ENCODE measurements at places on chromosomes 5 and 9.

GRCh38 chr5:174418809-174419539, 305.4 kb upstream of the MSX2 start:
- DNase-seq = no peak
- H3K36me3 ChIP-seq = no peaks in the 10 kb centered on the region
- peaks cover 72% of the 10 kb centered on the region for H3K27me3 ChIP-seq
- H3K4me3 ChIP-seq = peak overlapping the region; percentile 31
- peaks cover 7% of the 10 kb centered on the region for H3K4me1 ChIP-seq

GRCh38 chr5:81579262-81579924, 171.5 kb downstream of the SSBP2 start:
- H3K27ac ChIP-seq = no peak overlapping the region
- no peak overlapping the region for H3K4me3 ChIP-seq
- H3K4me1 ChIP-seq = peaks cover 17% of the 10 kb centered on the region
- H3K27me3 ChIP-seq = no peaks in the 10 kb centered on the region
- no peak for DNase-seq

- H3K27me3 ChIP-seq = no peaks in the 10 kb centered on the region
- H3K4me3 ChIP-seq = no peak overlapping the region
- peaks cover 27% of the 10 kb centered on the region for H3K4me1 ChIP-seq
These were observed 124.3 kb downstream of the SUSD1 start for GRCh38 chr9:112050544-112051475.

GRCh38 chr5:83097689-83098231, 20.4 kb downstream of the XRCC4 start:
- no peaks in the 10 kb centered on the region for H3K27me3 ChIP-seq
- H3K4me3 ChIP-seq = no peak overlapping the region
- H3K4me1 ChIP-seq = peaks cover 41% of the 10 kb centered on the region
- DNase-seq = no peak

DNA sequence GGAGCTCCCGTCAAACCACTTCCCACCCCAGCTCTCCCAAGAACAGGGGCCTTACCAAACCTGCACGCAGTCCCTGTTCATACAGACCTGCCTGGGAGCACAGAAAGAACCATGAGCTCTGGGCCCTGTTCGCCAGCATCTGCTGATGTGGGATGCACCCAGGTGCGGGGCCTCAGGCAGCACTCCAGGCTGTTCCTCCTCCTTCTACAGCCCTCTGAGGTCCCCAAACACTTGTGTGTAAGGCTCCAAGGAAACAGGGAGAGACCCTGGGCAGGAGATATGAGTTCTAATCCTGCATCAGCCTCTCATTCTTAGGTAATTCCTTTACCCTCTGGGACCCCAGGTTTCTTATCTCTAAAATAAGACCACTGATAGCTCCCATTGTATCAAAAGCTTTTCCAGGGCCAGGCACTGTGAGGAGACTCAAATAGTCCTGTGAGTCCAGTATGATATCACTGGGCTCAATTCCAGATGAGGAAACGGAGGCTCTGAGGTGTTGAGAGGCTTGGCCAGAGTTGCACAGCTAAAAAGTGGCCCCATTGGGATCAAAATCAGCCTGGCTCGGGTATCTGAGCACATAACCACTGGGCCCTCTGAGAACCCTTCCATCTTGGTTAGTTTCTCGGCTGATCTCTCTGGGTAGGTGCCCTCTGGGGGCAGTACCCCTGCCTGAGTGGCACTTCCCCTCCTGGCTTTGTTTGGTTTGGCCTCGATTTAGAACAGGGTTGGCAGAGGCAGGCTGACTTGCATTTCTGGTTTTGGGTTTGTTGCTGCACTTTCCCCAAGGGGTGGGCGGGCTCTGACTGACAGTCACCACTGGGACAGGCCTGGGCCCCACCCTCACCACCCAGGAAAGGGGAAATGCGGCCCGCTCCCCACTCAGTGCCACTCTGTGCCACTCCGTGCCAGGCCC, 116.8 kb downstream of the RGS3 start:
- peak overlapping the region; percentile 42 for H3K4me3 ChIP-seq
- peaks cover 21% of the 10 kb centered on the region for H3K36me3 ChIP-seq
- peak; percentile 80 for DNase-seq
- H3K27me3 ChIP-seq = no peaks in the 10 kb centered on the region

DNA sequence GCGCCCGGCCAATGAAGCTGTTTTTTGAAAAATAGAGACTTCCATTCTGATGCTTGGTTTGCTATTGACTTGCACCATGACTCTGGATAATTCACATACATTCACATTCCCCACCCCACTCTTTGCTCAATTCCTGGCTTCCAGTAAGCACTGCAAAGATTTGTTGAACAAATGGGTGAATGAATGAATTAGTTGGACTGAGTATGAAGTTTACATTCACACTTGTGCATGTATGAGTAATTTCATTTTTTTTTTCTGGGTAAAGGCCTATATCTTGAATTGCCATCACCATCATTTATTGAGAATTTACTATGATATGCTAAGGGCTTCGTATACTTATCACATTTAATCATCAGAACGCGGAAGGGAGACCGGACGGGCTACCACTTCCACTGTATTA, 13.8 kb upstream of the CCDC69 start:
- peak overlapping the region; percentile 46 for H3K4me3 ChIP-seq
- no peaks in the 10 kb centered on the region for H3K27me3 ChIP-seq
- no peak for DNase-seq
- peaks cover 46% of the 10 kb centered on the region for H3K4me1 ChIP-seq
- H3K36me3 ChIP-seq = no peaks in the 10 kb centered on the region

DNA sequence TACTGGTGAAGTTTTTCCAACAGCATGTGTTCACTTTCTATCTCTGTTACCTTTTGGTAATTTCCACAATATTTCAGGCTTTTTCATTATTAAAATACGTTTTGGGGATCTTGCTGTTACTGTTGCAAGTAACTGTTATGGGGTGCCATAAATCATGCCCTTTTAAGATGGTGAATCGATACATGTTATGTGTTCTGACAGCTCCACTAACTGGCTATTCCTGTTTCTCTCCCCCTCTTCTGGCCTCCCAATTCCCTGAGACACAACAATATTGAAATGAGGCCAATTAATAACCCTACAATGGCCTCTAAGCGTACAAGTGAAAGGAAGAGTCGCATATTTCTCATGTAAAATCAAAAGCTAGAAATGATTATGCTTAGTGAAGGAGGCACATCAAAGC, 13.1 kb upstream of the MSH3 start:
- no peaks in the 10 kb centered on the region for H3K4me1 ChIP-seq
- no peak overlapping the region for H3K4me3 ChIP-seq
- DNase-seq = no peak
- H3K27ac ChIP-seq = no peak overlapping the region

- peaks cover under 1% of the 10 kb centered on the region for H3K27me3 ChIP-seq
- H3K4me3 ChIP-seq = no peak overlapping the region
- H3K4me1 ChIP-seq = no peaks in the 10 kb centered on the region
- no peak for DNase-seq
- no peak overlapping the region for H3K27ac ChIP-seq
These were observed 57.9 kb downstream of the TGFBR1 start for GRCh38 chr9:99162759-99163364.

- no peaks in the 10 kb centered on the region for H3K4me1 ChIP-seq
- no peak for DNase-seq
- H3K4me3 ChIP-seq = no peak overlapping the region
- H3K36me3 ChIP-seq = no peaks in the 10 kb centered on the region
- no peak overlapping the region for H3K27ac ChIP-seq
These were observed 290.4 kb upstream of the PDE4D start for GRCh38 chr5:60183881-60184280.

GRCh38 chr5:158758675-158759074, 341.0 kb downstream of the EBF1 start:
- H3K27me3 ChIP-seq = no peaks in the 10 kb centered on the region
- H3K4me1 ChIP-seq = peaks cover 13% of the 10 kb centered on the region
- no peaks in the 10 kb centered on the region for H3K36me3 ChIP-seq
- no peak overlapping the region for H3K4me3 ChIP-seq

- no peaks in the 10 kb centered on the region for H3K36me3 ChIP-seq
- DNase-seq = no peak
- H3K27ac ChIP-seq = no peak overlapping the region
- H3K4me1 ChIP-seq = no peaks in the 10 kb centered on the region
- H3K4me3 ChIP-seq = no peak overlapping the region
These were observed 43.9 kb upstream of the MTAP start for GRCh38 chr9:21758540-21758939.

GRCh38 chr9:38082446-38083287, 13.6 kb upstream of the SHB start:
- peaks cover 26% of the 10 kb centered on the region for H3K4me1 ChIP-seq
- H3K27ac ChIP-seq = peak overlapping the region; percentile 71
- no peaks in the 10 kb centered on the region for H3K27me3 ChIP-seq
- H3K4me3 ChIP-seq = no peak overlapping the region
- DNase-seq = no peak
- H3K36me3 ChIP-seq = no peaks in the 10 kb centered on the region

DNA sequence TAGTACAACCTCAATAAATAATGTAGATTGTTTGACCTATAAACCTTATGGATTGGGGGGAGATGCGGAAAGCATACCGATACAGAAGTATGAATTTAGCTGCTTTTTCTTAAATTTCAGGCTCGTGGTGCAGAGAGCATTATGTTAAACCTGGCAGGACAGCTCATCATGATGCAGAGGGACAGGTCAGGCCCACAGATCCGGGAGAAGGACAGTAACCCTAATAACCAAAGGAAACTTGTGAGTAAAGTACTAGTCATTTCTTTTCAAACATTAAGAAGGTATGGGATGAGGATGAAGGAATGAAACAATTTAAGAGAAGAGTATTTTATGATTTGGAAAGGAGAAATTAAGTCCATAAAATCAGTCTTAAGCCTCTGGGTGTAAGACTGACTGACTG, 70.5 kb downstream of the ERMP1 start:
- H3K27me3 ChIP-seq = no peaks in the 10 kb centered on the region
- H3K36me3 ChIP-seq = peaks cover 89% of the 10 kb centered on the region
- H3K27ac ChIP-seq = no peak overlapping the region
- no peak overlapping the region for H3K4me3 ChIP-seq

- H3K36me3 ChIP-seq = no peaks in the 10 kb centered on the region
- peak overlapping the region; percentile 83 for H3K27ac ChIP-seq
- peak overlapping the region; percentile 97 for H3K4me3 ChIP-seq
- H3K4me1 ChIP-seq = peaks cover 52% of the 10 kb centered on the region
- no peak for DNase-seq
These were observed 923 bp downstream of the RECK start for GRCh38 chr9:36037549-36038122.

- DNase-seq = no peak
- no peaks in the 10 kb centered on the region for H3K27me3 ChIP-seq
- H3K4me3 ChIP-seq = no peak overlapping the region
- no peak overlapping the region for H3K27ac ChIP-seq
These were observed 19.8 kb downstream of the CD274 start for GRCh38 chr9:5470122-5470521.

- no peaks in the 10 kb centered on the region for H3K4me1 ChIP-seq
- no peak overlapping the region for H3K4me3 ChIP-seq
- no peaks in the 10 kb centered on the region for H3K27me3 ChIP-seq
- H3K27ac ChIP-seq = no peak overlapping the region
- H3K36me3 ChIP-seq = no peaks in the 10 kb centered on the region
These were observed 224.5 kb downstream of the BNC2 start for GRCh38 chr9:16645970-16646369.

- H3K4me3 ChIP-seq = no peak overlapping the region
- H3K27me3 ChIP-seq = no peaks in the 10 kb centered on the region
- peaks cover 4% of the 10 kb centered on the region for H3K4me1 ChIP-seq
- no peak for DNase-seq
These were observed 22.5 kb upstream of the SHB start for GRCh38 chr9:38091310-38092199.

DNA sequence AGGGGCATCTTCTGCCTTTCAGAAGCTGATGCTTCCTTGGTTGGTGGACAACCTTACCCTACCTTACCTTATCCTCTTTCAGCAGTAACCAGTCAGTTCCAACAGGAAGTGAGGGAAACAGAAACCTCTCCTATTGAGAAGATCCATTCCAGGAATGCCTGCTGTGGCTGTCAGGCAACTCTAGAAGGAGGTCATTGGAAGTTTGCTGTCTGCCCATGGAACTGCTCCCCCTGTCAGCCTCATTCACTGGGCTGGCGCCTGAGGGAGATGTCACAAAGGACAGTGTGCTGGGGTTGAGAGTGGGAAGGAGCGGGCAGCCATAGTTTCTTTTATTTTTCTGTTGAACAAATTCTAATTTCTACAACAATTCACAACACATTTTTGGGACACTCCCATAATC, 54.7 kb downstream of the IRX1 start:
- H3K36me3 ChIP-seq = no peaks in the 10 kb centered on the region
- H3K4me1 ChIP-seq = no peaks in the 10 kb centered on the region
- peaks cover 56% of the 10 kb centered on the region for H3K27me3 ChIP-seq
- H3K27ac ChIP-seq = no peak overlapping the region

GRCh38 chr9:133981958-133982681, 10.0 kb downstream of the VAV2 start:
- no peak overlapping the region for H3K4me3 ChIP-seq
- H3K4me1 ChIP-seq = peaks cover 31% of the 10 kb centered on the region
- H3K27ac ChIP-seq = no peak overlapping the region
- H3K27me3 ChIP-seq = no peaks in the 10 kb centered on the region
- H3K36me3 ChIP-seq = no peaks in the 10 kb centered on the region

DNA sequence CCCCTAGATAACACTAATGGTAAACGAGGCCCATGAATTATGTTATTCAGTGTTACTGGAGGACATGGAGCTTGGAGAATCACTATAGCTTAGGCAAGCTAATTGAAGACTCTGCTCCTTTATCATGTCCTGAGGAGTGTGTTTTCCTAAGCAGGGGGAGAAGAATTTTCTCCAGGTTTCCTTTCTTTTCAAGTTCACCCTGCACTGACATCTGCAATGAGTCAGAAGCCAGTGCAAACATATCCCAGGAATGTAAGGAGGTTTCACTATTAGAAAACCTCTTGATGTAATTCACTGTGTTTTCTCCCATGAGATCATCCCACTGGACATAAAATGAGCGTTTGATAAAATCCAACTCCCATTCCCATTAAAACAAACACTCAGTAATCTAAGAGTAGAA, 75.6 kb downstream of the DMRT2 start:
- H3K27ac ChIP-seq = no peak overlapping the region
- H3K4me3 ChIP-seq = no peak overlapping the region
- no peaks in the 10 kb centered on the region for H3K27me3 ChIP-seq
- no peaks in the 10 kb centered on the region for H3K36me3 ChIP-seq
- DNase-seq = no peak

GRCh38 chr9:2026220-2026997, 11.3 kb downstream of the SMARCA2 start:
- peak overlapping the region; percentile 70 for H3K27ac ChIP-seq
- peaks cover 99% of the 10 kb centered on the region for H3K4me1 ChIP-seq
- H3K4me3 ChIP-seq = peak overlapping the region; percentile 4
- no peaks in the 10 kb centered on the region for H3K27me3 ChIP-seq
- no peak for DNase-seq

DNA sequence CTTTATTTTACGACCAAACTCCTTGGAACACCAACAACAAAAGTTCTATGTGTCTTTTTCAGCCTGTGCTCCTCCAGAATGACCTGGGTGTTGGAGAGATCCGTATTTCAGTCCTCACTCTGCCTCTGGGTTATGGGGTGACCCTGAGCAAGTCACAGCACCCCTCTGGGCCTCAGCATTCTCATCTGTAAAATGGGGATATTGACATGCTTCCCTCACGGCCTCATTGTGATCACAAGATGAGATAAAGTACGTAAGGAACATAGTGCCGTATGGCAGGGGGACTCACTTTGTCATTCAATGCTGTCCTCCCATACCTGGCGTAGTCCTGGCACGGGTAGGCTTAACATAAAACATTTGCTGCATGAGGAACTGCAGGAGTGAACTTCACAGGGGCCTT, 123.0 kb upstream of the HAND1 start:
- H3K27ac ChIP-seq = no peak overlapping the region
- H3K27me3 ChIP-seq = peaks cover 47% of the 10 kb centered on the region
- DNase-seq = no peak
- H3K4me1 ChIP-seq = no peaks in the 10 kb centered on the region
- H3K4me3 ChIP-seq = no peak overlapping the region
- H3K36me3 ChIP-seq = no peaks in the 10 kb centered on the region

GRCh38 chr9:136520053-136520540, 25.8 kb downstream of the NOTCH1 start:
- no peaks in the 10 kb centered on the region for H3K27me3 ChIP-seq
- no peak for DNase-seq
- H3K4me3 ChIP-seq = no peak overlapping the region
- H3K27ac ChIP-seq = no peak overlapping the region
- H3K4me1 ChIP-seq = peaks cover 49% of the 10 kb centered on the region
